Astrocyte of the spinal cord (primary cell): ENCODE measurements at places on chromosomes 3 and 15.

DNA sequence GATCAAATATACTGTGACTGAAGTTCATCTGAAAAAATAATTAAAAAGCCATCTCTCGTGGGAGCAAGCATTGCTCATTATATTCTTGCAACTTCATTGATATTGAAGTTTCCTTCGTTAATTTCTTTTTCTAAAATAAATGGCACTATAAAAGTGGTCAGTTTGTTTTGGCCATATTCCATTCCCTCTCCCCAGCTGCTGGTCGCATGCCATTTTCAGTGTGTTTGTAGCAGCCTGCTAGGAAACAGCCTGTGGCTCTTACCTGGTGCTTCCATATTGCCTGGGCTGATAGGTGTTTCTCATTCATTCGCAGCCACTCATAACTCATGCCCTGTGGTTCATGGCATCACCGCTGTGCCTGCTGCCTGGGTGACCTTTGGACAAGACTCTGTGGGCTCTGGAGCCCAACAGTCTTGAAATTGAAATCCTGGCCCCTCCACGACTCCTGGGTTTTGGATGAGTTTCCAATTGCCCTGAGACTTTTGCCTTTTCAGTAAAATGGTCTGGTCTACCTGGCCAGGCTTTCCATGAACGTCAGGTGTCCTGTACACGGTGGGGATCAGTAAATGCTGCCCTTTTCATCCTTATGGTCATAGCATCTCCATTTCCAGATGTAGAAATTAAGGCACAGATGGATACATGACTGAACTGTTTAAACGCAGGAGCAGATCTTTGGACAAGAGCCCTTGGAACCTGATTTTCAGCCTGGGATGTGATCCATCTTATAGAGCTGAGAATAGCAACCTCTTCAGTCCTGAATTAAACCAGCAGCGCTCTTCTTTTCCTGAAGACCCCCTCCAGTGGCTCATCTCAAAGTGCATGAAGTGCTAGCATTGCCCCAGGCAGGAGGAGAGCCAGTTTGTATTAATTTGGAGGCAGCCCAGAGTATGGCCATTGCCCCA lies 69.4 kb downstream of the SLCO3A1 start:
- no peak for DNase-seq

- no peak for DNase-seq
Measured at GRCh38 chr3:18740631-18741583, 315.8 kb upstream of the SATB1 start.

- no peak for DNase-seq
Measured at GRCh38 chr3:65558826-65559225, 479.9 kb downstream of the MAGI1 start.

DNA sequence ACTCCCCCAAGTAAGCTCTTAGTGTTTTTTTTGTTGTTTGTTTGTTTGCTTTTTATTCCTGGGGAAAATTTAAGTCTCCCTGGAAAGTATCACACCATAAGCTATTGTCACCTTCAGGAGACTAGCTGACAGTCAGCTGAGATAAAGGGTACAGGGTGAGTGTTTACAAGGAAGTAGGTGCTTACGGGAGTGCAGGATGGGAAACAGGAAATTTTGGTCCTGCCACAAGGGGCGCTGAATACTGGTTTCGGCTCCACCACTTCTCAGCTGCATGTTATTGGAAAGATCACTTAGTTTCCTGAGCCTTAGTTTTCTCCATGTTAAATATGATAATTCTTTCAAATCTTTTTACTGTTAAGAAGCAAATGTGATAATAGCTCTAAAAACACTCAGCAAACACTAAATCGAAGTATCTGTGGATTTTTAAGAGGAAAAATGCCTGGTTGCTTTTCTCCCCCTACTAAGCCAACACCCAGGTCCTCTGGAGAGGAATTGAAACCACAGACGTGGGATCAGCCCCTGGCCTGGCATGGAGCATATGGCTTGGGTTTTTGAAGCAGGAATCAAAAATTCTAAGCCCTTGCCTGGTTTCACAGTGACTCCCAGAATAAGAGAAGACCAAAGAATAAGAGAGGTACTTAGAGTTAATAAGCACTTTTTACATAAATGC lies 90.7 kb downstream of the SCN11A start:
- peak; percentile 35 for DNase-seq

DNA sequence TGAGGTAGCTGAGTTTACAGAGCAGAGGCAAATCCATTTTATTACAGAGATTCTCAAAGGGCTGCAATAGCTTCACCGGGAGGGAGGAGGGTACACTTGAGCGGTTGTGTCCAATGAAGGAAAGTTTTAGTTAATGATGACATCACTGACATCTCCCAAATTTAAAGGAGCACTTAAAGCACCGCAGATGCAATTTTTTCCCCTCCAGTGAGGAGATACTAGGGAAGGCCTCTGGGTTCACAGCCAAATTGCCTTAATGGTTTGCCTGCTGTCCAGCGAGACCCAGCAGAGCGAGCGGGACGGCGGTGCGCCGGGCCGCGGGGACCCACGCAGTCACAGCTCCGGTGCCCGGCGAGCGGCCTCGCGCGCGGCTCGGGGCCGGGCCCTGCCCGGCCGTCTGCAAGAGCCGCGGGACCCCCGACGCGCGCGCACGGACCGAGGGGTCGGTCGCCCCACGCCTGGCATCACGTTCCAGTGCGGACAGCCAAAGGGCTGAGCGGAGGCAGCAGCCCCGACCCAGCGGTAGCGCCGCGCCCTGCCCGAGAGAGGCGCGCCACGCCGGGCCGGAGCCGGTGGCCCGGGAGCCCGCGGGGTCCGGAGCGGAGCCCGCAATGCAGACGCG lies 160.5 kb upstream of the CHRNA7 start:
- DNase-seq: no peak
